ENCODE measurements at places on chromosomes 1 and 21. TPM values are rescaled to one million over a fixed set of nuclear protein-coding genes. Genes with fewer than 3 reads are reported as not detected.

Gene IL19
- not detected for polyA plus RNA-seq

- no peak for DNase-seq
Observed at GRCh38 chr1:40199126-40199525, 37.9 kb downstream of the RLF start.

GRCh38 chr1:94614996-94615395 is 73.4 kb upstream of the F3 start:
- no peak for DNase-seq

GRCh38 chr1:50123071-50123470 is 14.4 kb downstream of the ELAVL4 start:
- no peak for DNase-seq

DNA sequence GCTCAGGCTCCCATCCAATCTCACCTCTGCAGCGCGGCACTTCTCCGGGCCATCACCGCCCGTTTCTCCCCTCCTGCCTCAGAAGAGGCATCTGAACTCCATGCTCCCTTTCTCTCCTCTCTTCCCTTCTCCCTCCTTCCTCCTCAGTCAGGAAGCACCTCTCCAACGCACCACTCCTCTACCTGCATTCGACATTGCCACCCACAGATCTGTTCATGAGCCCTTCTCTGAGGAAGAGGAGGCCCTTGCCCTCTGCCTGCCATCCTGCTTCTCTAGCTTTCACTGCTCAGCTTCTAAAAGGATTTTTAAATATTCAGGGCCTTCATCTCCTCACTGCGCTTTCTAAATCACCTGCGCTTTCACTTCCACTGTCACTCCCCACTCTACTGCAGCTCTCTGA is 120.0 kb downstream of the KIAA0319L start:
- no peak for DNase-seq

- DNase-seq, result peak; percentile 25
Observed at GRCh38 chr1:176111835-176112234, 95.3 kb downstream of the COP1 start.

- DNase-seq, result peak; percentile 32
Observed at GRCh38 chr21:41564871-41565274, 56.9 kb upstream of the TMPRSS2 start.
